Upper lobe of right lung (tissue), 1 donor: ENCODE measurements at places on chromosomes 4 and X. TPM values are rescaled to one million over a fixed set of nuclear protein-coding genes. Genes with fewer than 3 reads are reported as not detected.

- H3K36me3 ChIP-seq: no peaks in the 10 kb centered on the region
- no peaks in the 10 kb centered on the region for H3K4me1 ChIP-seq
- no peak for DNase-seq
- no peak overlapping the region for H3K4me3 ChIP-seq
Observed at GRCh38 chrX:133794126-133794525, 191.3 kb downstream of the GPC3 start.

DNA sequence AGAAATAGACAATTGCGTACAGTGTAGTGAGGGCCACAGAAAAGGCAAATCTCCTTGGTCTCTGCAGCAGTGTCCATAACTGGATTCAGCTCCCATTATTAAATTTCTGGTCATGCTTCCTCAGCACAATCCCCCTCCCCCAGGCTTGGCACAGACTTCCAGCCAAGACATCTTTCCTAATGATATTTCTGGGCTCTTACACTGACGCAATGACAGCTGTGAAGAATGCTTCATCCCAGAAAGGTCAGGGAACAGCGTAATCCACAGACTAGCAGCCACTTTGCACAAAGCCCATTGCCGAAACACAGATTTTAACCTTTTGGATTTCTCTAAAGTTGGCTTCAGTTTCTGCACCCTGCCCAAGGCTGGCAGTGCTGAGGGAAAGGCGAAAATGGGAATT, 597.6 kb upstream of the CPEB2 start:
- H3K4me1 ChIP-seq: no peaks in the 10 kb centered on the region
- no peak for DNase-seq
- no peak overlapping the region for H3K27ac ChIP-seq
- no peaks in the 10 kb centered on the region for H3K36me3 ChIP-seq
- no peaks in the 10 kb centered on the region for H3K27me3 ChIP-seq

- H3K27me3 ChIP-seq: no peaks in the 10 kb centered on the region
- no peak for DNase-seq
Observed at GRCh38 chrX:125289209-125289608, 30.5 kb upstream of the TEX13C start.

GRCh38 chrX:42519666-42520231, 258.2 kb downstream of the PPP1R2C start:
- no peaks in the 10 kb centered on the region for H3K27me3 ChIP-seq
- no peaks in the 10 kb centered on the region for H3K4me1 ChIP-seq
- no peak for DNase-seq

- H3K4me3 ChIP-seq: no peak overlapping the region
- H3K36me3 ChIP-seq: no peaks in the 10 kb centered on the region
- H3K27ac ChIP-seq: no peak overlapping the region
- no peaks in the 10 kb centered on the region for H3K4me1 ChIP-seq
Observed at GRCh38 chr4:15117270-15117946, 115.1 kb downstream of the CPEB2 start.

GRCh38 chr4:142615324-142615665, 230.8 kb downstream of the INPP4B start:
- H3K27ac ChIP-seq: no peak overlapping the region
- H3K36me3 ChIP-seq: no peaks in the 10 kb centered on the region
- no peaks in the 10 kb centered on the region for H3K27me3 ChIP-seq

- no peaks in the 10 kb centered on the region for H3K27me3 ChIP-seq
- H3K27ac ChIP-seq: no peak overlapping the region
- DNase-seq: no peak
- no peak overlapping the region for H3K4me3 ChIP-seq
- H3K36me3 ChIP-seq: no peaks in the 10 kb centered on the region
Observed at GRCh38 chr4:92455951-92456350, 152.2 kb downstream of the GRID2 start.

GRCh38 chr4:158376106-158376840, 145.4 kb upstream of the RXFP1 start:
- H3K27ac ChIP-seq: no peak overlapping the region
- H3K4me3 ChIP-seq: no peak overlapping the region
- H3K36me3 ChIP-seq: no peaks in the 10 kb centered on the region
- H3K4me1 ChIP-seq: no peaks in the 10 kb centered on the region
- no peak for DNase-seq

DNA sequence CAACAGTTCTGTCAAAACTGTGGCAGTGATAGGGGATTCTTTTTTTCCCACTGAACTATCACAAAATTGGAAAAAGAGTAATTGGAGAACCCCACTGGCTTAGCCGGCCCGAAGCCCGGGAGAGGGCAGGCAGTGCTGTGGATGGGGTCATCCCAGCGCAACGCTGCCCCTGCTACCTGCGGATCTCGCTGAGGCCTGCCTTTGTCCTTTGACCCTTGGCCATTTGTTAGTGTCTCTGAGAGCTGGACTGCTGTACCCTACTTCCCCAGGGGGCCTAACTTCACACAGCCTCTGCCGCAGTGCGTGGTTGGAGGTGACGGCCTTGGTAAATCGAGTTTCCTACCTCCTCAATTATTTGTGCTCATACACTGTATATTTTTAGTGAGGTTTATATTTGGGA, 43.0 kb upstream of the MSANTD1 start:
- DNase-seq: no peak
- peaks cover 47% of the 10 kb centered on the region for H3K36me3 ChIP-seq
- no peak overlapping the region for H3K4me3 ChIP-seq
- peaks cover 40% of the 10 kb centered on the region for H3K4me1 ChIP-seq
- H3K27me3 ChIP-seq: no peaks in the 10 kb centered on the region

- no peaks in the 10 kb centered on the region for H3K27me3 ChIP-seq
- H3K4me3 ChIP-seq: no peak overlapping the region
- no peak overlapping the region for H3K27ac ChIP-seq
- H3K36me3 ChIP-seq: no peaks in the 10 kb centered on the region
- DNase-seq: no peak
Observed at GRCh38 chr4:171334549-171334948, 478.7 kb upstream of the GALNTL6 start.

- no peak overlapping the region for H3K4me3 ChIP-seq
- H3K4me1 ChIP-seq: peaks cover 9% of the 10 kb centered on the region
- H3K27me3 ChIP-seq: no peaks in the 10 kb centered on the region
- no peak for DNase-seq
- no peaks in the 10 kb centered on the region for H3K36me3 ChIP-seq
Observed at GRCh38 chr4:3335385-3335784, 42.6 kb downstream of the RGS12 start.

DNA sequence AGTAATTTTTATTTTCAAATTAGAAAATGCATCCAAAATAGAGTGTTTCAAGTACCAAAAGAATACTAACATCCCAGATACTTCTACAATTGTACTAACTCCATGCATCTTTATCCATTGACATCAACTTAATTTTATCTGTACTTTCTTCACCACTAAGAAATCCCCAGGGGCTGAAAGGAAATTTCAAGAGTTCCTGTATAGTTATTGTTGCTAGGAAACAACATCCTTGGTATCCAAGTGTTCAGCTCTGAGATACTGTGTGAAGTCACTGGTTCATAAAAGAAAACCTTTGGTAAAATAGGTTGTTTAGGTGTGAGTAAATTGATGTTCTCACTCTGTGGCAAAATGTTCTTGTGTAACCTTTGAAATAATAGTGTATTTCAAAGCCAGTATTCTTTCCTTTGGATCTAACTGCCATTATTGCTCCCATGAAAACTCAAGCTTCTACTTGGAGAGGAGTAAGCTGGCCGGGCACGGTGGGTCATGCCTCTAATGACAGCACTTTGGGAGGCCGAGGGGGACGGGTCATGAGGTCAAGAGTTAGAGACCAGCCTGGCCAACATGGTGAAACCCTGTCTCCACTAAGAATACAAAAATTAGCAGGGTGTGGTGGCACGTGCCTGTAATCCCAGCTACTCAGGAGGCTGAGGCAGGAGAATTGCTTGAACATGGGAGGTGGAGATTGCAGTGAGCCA, 72.9 kb downstream of the COMMD8 start:
- no peak overlapping the region for H3K4me3 ChIP-seq
- no peak for DNase-seq
- H3K4me1 ChIP-seq: no peaks in the 10 kb centered on the region
- no peak overlapping the region for H3K27ac ChIP-seq

- DNase-seq: no peak
- H3K27ac ChIP-seq: no peak overlapping the region
- H3K36me3 ChIP-seq: peaks cover 80% of the 10 kb centered on the region
Observed at GRCh38 chr4:1821679-1822567, 28.8 kb downstream of the FGFR3 start.

- no peaks in the 10 kb centered on the region for H3K36me3 ChIP-seq
- no peak for DNase-seq
- H3K27ac ChIP-seq: no peak overlapping the region
- H3K4me3 ChIP-seq: no peak overlapping the region
Observed at GRCh38 chrX:69178592-69178991, 13.3 kb upstream of the PJA1 start.

DNA sequence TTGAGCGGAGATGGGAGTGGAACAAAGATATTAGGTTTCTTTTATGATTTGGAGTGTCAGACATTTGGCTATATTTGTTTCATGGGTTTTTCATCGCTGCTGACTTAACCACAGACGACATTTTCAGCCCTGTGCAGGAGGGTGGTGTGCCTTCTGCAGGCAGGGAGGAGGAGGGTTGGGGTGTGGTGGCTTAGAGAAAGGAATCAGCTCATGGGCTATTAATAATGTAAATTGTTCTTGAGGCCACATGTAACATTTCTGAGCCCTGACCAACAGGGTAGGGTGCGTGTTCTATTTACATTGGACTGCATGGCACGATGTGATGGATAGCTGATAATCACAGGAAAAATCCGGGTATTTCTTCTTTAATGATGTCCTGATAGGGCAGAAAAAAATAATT, 67.6 kb downstream of the POLA1 start:
- no peaks in the 10 kb centered on the region for H3K4me1 ChIP-seq
- H3K4me3 ChIP-seq: no peak overlapping the region
- H3K27me3 ChIP-seq: no peaks in the 10 kb centered on the region
- DNase-seq: no peak

DNA sequence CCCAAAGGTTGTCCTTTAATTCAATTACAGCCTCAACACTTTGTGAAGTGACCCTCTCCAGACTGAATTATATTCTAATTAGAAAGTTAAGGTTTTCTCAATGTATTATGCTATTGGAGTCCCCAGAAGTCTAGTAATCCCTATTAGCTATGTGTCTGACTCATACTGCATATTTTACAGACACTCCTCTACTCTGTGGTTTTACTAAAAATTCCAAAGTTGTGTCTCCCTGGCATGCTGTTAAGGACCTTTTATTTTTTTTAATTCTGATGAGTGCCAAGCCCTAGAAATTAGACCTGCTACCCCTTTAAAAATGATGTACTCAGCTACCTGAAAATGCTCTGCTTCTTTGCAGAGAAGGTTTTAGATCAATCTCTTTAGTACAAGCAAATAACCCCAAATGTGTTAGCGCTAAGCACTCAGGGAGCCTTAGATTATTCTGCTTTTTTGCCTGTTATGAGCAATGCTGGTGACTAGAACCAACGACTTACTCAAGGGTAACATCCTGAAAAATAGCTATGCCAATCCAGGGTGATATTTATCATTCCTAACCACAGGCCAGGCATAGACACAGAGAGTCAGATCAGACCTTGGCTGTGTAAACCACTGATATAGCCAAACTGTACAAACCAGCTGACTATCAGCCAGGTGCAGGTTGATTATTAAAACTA, 26.1 kb upstream of the CXCL13 start:
- H3K36me3 ChIP-seq: no peaks in the 10 kb centered on the region
- no peak overlapping the region for H3K27ac ChIP-seq
- no peak for DNase-seq

DNA sequence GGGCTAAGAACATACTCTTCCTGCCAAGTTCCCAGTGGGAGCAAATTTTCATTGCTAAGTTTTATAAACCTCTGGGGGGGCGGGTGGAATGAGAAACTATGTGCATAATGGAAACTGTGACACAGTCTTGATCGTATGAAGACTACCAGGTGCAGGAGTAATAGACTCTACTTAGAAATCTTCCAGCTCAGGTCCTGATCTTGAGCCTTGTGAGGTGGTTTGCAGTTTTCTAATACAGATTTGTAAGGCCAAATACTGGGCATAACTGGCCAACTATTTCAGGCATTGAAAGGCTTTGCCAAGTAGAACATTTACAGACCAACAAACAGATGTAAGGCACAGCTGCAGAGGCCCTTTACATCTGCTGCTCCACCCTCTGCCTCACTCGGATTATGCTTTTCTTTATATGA, 89.7 kb upstream of the CBR4 start:
- no peak overlapping the region for H3K4me3 ChIP-seq
- DNase-seq: no peak
- H3K4me1 ChIP-seq: no peaks in the 10 kb centered on the region
- H3K27ac ChIP-seq: no peak overlapping the region

- H3K4me1 ChIP-seq: no peaks in the 10 kb centered on the region
- no peaks in the 10 kb centered on the region for H3K36me3 ChIP-seq
- H3K27ac ChIP-seq: no peak overlapping the region
- no peak overlapping the region for H3K4me3 ChIP-seq
- DNase-seq: no peak
Observed at GRCh38 chr4:152162331-152162697, 373.6 kb downstream of the FBXW7 start.

GRCh38 chr4:73725985-73726384, 14.4 kb upstream of the CXCL8 start:
- H3K27ac ChIP-seq: no peak overlapping the region
- H3K4me1 ChIP-seq: peaks cover 13% of the 10 kb centered on the region
- H3K27me3 ChIP-seq: no peaks in the 10 kb centered on the region
- H3K4me3 ChIP-seq: no peak overlapping the region
- no peak for DNase-seq

GRCh38 chr4:123889507-123889906, 492.9 kb downstream of the SPRY1 start:
- H3K4me3 ChIP-seq: no peak overlapping the region
- peaks cover 26% of the 10 kb centered on the region for H3K4me1 ChIP-seq
- H3K27me3 ChIP-seq: no peaks in the 10 kb centered on the region
- no peak overlapping the region for H3K27ac ChIP-seq
- no peaks in the 10 kb centered on the region for H3K36me3 ChIP-seq
- no peak for DNase-seq

DNA sequence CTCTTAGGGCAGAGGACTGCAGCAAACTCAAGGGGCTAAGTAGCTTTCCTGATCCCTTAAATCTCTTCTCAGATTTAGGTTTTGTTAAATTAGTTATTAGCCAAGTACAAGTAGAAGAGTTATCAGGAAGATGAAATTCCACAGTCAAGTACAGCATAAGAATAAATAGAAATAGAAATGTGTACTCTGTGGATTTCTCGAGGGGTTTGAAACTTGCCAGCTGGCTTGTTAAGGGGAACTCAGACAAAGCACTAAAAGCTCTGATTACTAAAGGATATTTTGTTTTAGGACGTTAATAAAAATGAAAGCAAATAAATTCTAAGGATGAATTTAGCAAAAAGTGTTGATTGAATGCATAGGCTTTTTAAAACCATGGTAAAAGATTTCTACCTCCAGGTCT, 654.6 kb downstream of the RAPGEF2 start:
- DNase-seq: no peak
- H3K27me3 ChIP-seq: no peaks in the 10 kb centered on the region
- H3K27ac ChIP-seq: no peak overlapping the region

HSFX3 gene
- total RNA-seq: not detected

ETDA gene
- total RNA-seq: not detected

SPANXD gene
- not detected for total RNA-seq

CISD2 gene
- total RNA-seq: 24.7 TPM

SLC6A14 gene
- total RNA-seq: 50.2 TPM

DUSP9 gene
- not detected for total RNA-seq

MAP7D2 gene
- 0.26 TPM for total RNA-seq

TLR2 gene
- 94.0 TPM for total RNA-seq
